ENCODE measurements at places on chromosomes 6 and 20. TPM values are rescaled to one million over a fixed set of nuclear protein-coding genes. Genes with fewer than 3 reads are reported as not detected.

- H3K27ac ChIP-seq = no peak overlapping the region
- H3K36me3 ChIP-seq = no peaks in the 10 kb centered on the region
- no peak for DNase-seq
- H3K4me3 ChIP-seq = no peak overlapping the region
These were observed 428.6 kb downstream of the HACE1 start for GRCh38 chr6:104431096-104431495.

DNA sequence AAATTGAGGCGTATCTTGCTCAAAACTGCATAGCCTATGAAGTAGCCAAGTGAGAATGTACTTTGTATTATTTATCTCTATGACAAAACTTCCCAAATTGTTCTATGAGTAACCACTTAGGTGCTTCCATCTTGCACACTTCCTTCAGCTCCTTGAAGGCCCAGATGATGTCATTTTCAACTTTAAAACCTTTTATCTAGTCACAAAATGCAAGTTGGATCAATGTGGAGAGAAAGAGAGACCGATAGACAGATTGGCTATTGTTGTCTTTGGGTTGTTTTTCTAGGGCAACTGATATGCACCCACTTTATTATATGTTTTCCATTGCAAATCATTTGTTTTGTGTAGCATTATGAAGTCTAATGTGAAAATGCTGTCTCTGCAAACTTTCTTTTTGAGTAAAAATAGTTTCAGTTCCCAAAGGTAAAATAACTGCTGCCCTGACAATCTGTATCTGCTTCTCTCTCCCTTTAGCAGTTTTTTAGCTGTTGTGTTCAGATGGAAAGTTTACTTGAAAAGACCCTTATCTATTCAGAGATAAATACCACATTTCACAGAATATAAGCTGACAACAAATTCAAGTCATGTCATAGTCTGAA is 73.7 kb upstream of the CITED2 start:
- no peaks in the 10 kb centered on the region for H3K27me3 ChIP-seq
- H3K27ac ChIP-seq = no peak overlapping the region
- H3K36me3 ChIP-seq = peaks cover 3% of the 10 kb centered on the region
- DNase-seq = no peak

GRCh38 chr6:110317189-110317588 is 41.0 kb downstream of the METTL24 start:
- no peak for DNase-seq
- H3K27ac ChIP-seq = no peak overlapping the region
- H3K36me3 ChIP-seq = no peaks in the 10 kb centered on the region
- H3K4me1 ChIP-seq = no peaks in the 10 kb centered on the region
- no peak overlapping the region for H3K4me3 ChIP-seq

DNA sequence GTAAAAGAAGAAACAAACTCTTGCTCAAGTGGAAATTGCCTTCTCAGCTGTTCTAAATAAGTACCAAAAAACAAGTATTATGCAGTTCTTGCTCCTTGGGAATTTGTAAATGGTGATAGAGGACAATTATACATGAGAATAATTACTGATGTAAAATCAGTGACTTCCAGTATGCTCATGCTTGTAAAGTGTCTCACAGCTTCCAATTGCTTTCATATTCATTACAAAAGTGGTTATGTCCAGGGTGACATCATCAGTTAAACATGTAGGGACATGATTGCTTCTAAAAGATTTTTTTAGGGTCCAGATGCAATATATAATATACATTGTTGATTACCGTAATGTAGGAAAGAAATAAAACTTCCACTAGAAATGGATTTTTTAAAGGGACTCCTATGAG is 122.8 kb upstream of the B3GAT2 start:
- no peak overlapping the region for H3K27ac ChIP-seq
- no peak for DNase-seq
- no peaks in the 10 kb centered on the region for H3K27me3 ChIP-seq
- H3K36me3 ChIP-seq = no peaks in the 10 kb centered on the region
- H3K4me3 ChIP-seq = no peak overlapping the region

DNA sequence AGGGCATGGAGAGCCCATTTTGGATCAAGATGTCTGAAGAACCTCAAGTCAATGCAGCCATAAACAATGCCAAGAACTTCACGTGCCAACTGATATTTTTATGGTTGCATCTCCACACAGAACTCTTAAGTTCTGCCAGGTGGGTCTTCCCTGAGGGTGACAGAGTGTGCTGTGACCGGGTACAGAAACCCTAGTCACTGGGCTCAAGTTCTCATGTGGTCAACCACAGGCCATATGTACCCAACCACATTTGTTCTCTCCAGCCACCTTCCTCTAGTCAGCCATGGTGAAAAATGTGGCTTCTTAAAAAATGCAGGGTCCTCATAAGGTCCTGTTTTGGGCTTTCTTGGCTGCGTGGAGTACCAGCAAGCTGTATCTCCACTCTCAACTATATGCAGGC is 48.9 kb downstream of the CLIC5 start:
- H3K4me3 ChIP-seq = no peak overlapping the region
- no peaks in the 10 kb centered on the region for H3K36me3 ChIP-seq
- H3K4me1 ChIP-seq = peaks cover 15% of the 10 kb centered on the region
- no peak for DNase-seq
- H3K27me3 ChIP-seq = no peaks in the 10 kb centered on the region
- H3K27ac ChIP-seq = no peak overlapping the region

DNA sequence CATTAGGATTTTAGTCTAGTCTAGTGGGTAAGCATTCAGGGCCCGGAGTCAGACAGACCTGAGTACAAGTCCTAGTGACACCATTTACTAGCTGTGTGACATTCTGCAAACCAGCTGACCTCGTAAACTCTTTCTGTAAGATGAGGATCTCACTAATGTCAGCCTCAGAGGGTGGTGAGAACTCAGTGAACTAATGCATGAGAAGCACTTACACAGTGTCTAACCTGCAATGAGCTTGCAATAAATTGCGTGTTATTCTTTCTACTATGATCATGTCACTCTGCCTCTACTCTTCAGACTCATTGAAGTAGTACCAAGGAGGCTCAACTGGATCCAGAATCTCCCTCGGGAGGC is 41.1 kb upstream of the ZNF831 start:
- H3K4me3 ChIP-seq = peak overlapping the region; percentile 72
- peaks cover 9% of the 10 kb centered on the region for H3K36me3 ChIP-seq
- H3K27ac ChIP-seq = peak overlapping the region; percentile 94
- no peak for DNase-seq

DNA sequence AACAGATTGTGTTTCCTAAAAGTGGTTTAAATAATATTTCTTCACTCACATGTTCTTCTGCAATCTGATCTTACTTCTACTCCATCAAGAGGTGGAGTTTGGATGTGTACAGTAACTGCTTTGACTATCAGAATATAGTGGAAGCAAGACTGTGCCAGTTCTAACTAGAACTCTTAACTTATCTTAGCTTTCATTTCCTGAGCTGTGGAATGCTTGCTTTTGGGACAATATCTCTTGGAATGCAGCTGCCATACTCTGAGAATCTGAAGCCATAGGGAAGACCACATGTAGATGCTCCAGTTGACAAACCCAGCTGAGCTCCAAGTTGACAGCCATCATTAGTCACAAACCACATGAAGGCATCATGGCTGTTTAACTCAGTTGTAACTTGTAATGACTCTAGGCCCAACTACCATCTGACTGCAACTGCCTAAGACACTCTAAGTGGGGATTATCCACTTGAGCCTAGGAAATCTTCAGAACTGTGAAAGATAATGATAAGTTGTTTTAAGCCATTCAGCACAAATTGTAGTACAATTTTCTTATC is 40.8 kb upstream of the MAN1A1 start:
- no peak overlapping the region for H3K27ac ChIP-seq
- H3K36me3 ChIP-seq = no peaks in the 10 kb centered on the region
- no peaks in the 10 kb centered on the region for H3K4me1 ChIP-seq
- no peaks in the 10 kb centered on the region for H3K27me3 ChIP-seq
- no peak for DNase-seq

- H3K4me1 ChIP-seq = no peaks in the 10 kb centered on the region
- H3K27ac ChIP-seq = no peak overlapping the region
- peaks cover 25% of the 10 kb centered on the region for H3K36me3 ChIP-seq
- no peak overlapping the region for H3K4me3 ChIP-seq
- no peaks in the 10 kb centered on the region for H3K27me3 ChIP-seq
These were observed 366.3 kb downstream of the CDKAL1 start for GRCh38 chr6:20900389-20901160.

- DNase-seq = no peak
- no peaks in the 10 kb centered on the region for H3K36me3 ChIP-seq
- H3K4me3 ChIP-seq = no peak overlapping the region
- peaks cover 2% of the 10 kb centered on the region for H3K27me3 ChIP-seq
- no peak overlapping the region for H3K27ac ChIP-seq
- no peaks in the 10 kb centered on the region for H3K4me1 ChIP-seq
These were observed 70.8 kb downstream of the B3GAT2 start for GRCh38 chr6:70886071-70886470.

The SCRT2 gene
- not detected for total RNA-seq

The TTI1 gene
- total RNA-seq = 32.2 TPM

- no peak overlapping the region for H3K27ac ChIP-seq
- H3K27me3 ChIP-seq = no peaks in the 10 kb centered on the region
- H3K4me3 ChIP-seq = no peak overlapping the region
- DNase-seq = no peak
- no peaks in the 10 kb centered on the region for H3K4me1 ChIP-seq
These were observed 18.0 kb downstream of the HRH3 start for GRCh38 chr20:62202083-62202395.

GRCh38 chr6:36851149-36851614 is 11.9 kb upstream of the CPNE5 start:
- peak; percentile 68 for DNase-seq
- H3K27me3 ChIP-seq = no peaks in the 10 kb centered on the region
- peaks cover 47% of the 10 kb centered on the region for H3K36me3 ChIP-seq

GRCh38 chr6:3205913-3206312 is 21.5 kb downstream of the TUBB2B start:
- H3K36me3 ChIP-seq = no peaks in the 10 kb centered on the region
- H3K27ac ChIP-seq = no peak overlapping the region
- H3K27me3 ChIP-seq = peaks cover 18% of the 10 kb centered on the region
- DNase-seq = no peak
- H3K4me1 ChIP-seq = peaks cover 8% of the 10 kb centered on the region

The VEGFA gene
- 39.3 TPM for total RNA-seq

The ECT2L gene
- not detected for total RNA-seq

- H3K4me1 ChIP-seq = peaks cover 89% of the 10 kb centered on the region
- peak; percentile 65 for DNase-seq
- no peaks in the 10 kb centered on the region for H3K27me3 ChIP-seq
- H3K27ac ChIP-seq = peak overlapping the region; percentile 92
- peaks cover 31% of the 10 kb centered on the region for H3K36me3 ChIP-seq
- H3K4me3 ChIP-seq = peak overlapping the region; percentile 61
These were observed 50.9 kb downstream of the JARID2 start for GRCh38 chr6:15296735-15297134.

The SUN5 gene
- total RNA-seq = not detected

The GRM1 gene
- not detected for total RNA-seq

DNA sequence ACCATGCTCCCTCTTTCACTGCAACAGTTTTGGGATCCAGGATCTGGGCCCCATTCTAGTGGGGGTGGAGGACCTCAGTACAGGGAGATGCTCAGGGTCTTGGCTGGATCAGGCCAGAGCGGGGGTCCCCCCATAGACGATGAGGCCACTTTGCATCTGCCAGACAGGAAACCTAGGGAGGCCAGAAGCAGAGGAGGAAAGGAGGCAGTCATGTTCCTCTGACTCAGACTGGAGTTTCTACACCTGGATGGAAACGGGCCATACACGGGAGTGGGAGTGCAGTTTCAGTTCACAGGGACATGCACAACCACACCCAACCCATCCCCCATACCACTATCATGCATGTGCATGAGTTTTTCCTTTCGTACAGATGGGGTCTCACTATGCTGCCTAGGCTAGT is 3.6 kb upstream of the EMILIN3 start:
- H3K27me3 ChIP-seq = peaks cover 32% of the 10 kb centered on the region
- no peak overlapping the region for H3K27ac ChIP-seq
- H3K36me3 ChIP-seq = no peaks in the 10 kb centered on the region
- H3K4me3 ChIP-seq = no peak overlapping the region

The UBR2 gene
- total RNA-seq = 23.6 TPM

All from activated CD8-positive, alpha-beta T cell treated with anti-CD3 and anti-CD28 coated beads, Interleukin-2, amount 10 ng/mL, durations not matched to agents 7 days and 5 days (primary cell).